ENCODE measurements at places on chromosomes 12 and 14. TPM values are rescaled to one million over a fixed set of nuclear protein-coding genes. Genes with fewer than 3 reads are reported as not detected.
A peak's percentile ranks its signal among the peaks of the same experiment; 100 is the strongest.

GRCh38 chr12:28543021-28543890 is 353.0 kb downstream of the CCDC91 start:
- no peak for DNase-seq

The RPS26 gene
- 622 TPM for total RNA-seq

DNA sequence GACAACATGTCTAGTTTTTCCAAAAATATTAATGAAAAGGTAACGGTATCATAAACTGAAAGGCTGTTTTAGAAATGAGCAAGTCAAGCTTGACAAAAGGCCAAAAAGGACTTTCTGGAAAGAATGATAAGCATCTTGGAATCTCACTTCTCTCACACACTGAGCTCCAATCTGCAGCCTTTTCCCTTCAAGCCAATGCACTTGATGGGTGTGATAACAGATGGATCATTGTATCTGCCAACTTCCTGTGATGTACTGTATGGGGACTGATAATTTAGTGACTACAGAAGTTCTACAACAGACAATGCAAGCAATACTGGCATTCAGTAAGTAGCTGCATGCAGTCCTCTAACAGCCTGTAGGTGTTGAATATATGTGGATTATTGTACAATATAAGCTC is 147.1 kb downstream of the MED13L start:
- no peak for DNase-seq

The ACSM4 gene
- total RNA-seq: not detected

DNA sequence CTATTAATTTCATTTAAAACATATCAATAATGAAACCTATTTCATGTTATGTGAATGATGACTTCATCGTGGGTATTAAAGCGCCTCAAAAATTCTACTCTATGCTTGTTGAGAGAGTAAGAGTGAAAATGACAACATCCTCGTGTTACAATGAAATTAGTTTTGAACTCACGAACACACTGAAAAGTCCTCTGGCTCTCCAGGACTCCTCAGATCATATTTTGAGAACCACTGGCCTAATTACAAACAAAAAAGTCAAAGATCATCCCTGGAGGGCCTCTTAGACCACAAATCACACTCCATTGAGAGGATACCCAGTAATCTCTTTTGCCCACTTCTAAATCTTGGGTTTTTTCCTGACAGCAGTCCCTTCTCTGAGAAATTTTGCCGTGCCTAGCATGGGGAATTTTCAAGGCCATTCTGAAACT is 19.1 kb downstream of the DAAM1 start:
- DNase-seq: no peak

- DNase-seq: no peak
Measured at GRCh38 chr12:26032290-26032689, 73.8 kb downstream of the RASSF8 start.

GRCh38 chr12:24806386-24806785 is 142.5 kb downstream of the BCAT1 start:
- no peak for DNase-seq

GRCh38 chr12:5230156-5230555 is 186.5 kb downstream of the KCNA5 start:
- DNase-seq: no peak

The TMEM229B gene
- 0.71 TPM for total RNA-seq

DNA sequence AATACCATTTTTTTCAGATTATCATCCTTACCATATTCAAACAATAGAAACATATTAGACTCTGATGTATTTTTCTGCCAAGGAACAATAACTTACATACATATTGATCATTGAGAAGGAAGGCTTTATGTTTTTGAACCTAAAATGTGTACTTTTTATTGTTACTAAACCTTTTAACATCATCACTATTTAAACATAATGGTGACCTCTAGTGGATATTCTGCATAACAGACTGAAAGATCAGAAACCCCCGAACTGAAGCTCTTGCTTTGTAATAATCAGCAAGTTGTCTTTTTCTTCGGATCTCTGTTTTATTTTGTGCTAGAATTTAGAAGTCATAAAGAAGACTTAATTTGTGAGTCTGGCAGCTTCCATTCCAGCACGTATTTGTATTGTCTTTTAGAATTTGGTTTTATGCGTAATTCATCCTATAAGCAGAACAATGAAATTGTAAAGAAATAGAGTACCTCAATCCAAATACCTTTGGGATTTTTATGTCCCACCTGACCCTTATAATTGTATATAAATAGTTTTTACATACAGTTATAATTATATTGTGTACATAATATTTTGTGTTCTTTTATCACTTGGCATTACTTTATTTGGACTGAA is 125.9 kb upstream of the ATF1 start:
- DNase-seq: peak; percentile 47

DNA sequence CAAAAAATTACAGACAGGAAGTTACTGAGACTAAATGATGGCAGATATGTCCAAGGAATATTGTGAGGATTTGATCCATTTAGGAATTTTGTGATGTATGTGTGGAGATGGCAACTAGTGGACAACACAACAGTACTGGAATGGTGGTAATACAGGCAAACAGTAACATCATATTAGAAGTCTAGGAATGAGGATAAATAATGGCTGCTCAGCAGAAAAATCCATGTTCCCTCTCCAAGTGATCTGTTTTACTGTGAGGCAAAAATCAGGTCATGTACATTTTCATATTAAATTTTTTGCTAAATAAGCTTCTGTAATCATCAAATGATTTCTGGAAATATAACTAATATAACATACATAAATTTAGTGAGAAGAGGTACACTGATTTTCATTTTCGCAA is 108.4 kb downstream of the MED13L start:
- no peak for DNase-seq

GRCh38 chr14:84785996-84786395 is 743.9 kb upstream of the FLRT2 start:
- DNase-seq: no peak

DNA sequence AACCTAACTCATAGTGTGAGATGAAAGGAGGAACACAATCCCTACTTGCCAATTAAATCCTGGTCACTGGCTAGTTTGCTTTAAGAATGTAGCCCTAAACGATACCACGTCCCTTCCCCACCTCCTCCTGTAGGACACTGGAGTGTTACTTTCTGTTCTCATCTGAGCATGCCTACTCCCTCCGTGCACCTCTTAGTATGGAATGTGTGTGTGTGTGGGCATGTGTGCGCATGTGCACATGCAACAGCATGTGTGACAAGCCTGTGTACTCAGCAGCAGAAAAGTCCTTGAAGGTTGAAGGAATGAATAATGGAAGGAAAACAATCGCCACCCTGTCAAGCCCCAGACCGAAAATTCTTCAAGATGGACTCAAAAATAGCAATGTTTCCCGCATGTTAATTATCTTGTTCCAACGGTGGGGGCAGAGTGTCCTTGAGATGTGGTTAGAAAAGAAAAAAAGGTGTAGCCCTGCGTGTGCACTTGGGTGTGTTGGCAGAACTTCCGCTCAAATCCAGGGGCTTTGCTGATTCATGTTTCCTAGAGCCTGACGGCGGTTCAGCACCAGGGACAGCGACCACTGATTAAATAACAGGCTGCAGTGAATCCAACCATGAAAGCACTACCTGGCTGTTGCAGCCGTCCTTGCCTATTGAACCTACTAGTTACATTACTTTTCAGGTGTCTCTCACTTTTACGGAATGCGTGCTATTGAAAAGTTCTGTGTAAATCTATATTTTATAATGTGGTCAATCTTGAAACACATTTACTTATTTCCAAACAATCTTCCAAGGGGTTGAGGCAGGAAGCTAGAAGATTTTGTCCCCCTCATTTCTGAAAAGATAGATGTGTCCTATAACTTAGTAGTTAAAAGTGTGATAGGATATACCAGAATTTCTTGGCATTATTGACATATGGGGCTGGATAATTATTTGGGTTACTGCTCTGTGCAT is 79.8 kb downstream of the SRRM4 start:
- peak; percentile 40 for DNase-seq

GRCh38 chr12:12126551-12126950 is 55.8 kb downstream of the BCL2L14 start:
- no peak for DNase-seq

DNA sequence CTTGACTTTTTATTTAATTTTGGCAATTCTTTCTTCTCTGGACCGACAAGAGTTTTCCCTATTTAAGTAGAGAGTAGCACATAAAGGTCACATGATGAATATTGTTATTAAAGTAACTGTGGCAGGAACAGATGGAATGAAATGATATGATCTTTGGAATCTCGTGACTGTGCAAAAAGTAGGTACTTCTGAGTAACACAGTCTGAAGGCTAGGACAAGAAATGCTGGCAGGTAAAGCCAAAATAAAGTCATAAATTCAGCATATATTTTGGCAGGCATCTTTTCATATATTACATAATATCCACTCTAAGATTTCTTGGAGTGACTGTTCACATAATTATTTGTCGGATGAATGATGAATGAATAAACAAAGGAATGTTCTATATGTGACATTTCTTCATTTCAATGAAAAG is 121.4 kb downstream of the EFCAB11 start:
- no peak for DNase-seq

The TMEM63C gene
- 0.66 TPM for total RNA-seq

The ZFHX2 gene
- not detected for total RNA-seq

The GPR137C gene
- total RNA-seq: 4.1 TPM

DNA sequence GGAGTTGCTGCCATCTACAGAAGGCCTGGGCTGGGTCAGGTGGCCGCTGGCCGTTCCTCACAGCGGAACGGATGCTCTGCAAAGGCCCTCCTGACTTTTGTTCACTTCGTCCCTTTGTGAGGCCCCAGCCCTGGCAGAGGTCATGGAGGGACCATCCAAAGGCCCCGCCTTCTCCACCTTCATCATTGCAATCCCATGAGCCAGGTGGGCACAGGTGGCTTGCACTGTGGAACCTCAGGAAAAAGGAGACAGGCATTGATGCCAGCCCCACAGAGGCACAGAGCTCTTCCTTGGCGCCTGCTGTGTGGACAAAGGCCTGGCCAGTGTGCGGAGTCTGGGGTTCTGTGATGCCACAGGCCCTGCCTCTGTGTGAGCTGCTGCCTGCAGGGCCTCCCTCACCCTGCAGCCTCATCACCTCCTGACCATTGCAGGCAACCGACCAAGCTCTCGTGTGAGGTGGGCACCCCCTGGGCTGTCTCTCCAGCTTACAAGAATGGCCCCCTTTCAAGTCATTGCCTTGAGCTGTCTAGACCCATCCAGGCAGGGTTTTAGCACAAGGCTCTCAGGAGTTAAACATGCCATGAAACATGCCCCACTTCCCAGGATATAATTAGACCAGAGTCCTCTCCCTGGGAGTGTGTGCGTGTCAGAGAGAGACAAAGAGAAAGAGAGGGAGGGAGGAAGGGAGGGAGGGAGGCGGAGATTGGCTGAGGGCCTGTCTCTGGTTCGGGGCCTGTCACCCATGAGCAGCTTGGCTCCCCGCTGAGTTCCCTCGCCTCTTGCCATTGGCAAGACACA is 19.3 kb downstream of the NFKBIA start:
- peak; percentile 87 for DNase-seq

- no peak for DNase-seq
Measured at GRCh38 chr14:44170101-44170500, 337.0 kb downstream of the FSCB start.

- no peak for DNase-seq
Measured at GRCh38 chr14:81172353-81172752, 48.4 kb downstream of the GTF2A1 start.

DNA sequence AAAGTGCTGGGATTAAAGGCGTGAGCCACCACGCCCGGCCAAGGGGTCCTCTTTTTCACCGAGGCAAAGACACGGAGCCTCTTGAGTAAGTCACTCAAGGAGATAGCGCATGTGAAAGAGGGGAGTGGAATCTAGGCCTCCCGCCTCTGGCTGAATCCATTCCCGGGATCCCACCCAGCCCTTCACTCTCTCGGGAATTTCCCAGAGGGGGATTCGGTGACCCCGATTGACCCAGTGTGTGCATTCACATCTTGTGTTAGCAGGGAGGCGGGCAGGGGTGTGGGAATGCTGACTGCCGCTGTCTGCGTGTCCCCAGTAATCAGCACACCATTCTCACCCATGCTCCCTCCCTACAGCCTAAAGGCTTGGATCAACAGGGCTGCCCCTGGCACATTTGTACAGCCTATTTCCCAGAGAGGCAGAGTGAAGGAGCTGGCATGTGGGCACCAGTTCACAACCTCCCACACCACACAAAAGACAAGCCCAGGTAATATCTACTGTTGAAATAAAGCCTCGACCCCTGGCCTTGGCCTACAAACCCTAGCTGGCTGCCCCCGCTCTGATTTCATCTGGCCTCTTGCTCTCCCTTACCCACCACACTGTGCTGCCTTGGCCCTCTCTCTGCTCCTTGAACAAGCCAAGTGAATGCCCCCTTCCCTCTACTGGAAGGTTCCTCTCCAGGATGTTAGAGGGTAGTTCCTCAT is 1.3 kb upstream of the LTBP2 start:
- DNase-seq: no peak

The PRIMA1 gene
- total RNA-seq: not detected

- no peak for DNase-seq
Measured at GRCh38 chr12:85697003-85697402, 139.2 kb downstream of the RASSF9 start.

The TIGAR gene
- total RNA-seq: 10.2 TPM

GRCh38 chr14:88271205-88271604 is 51.9 kb downstream of the KCNK10 start:
- no peak for DNase-seq

GRCh38 chr14:100740196-100740825 is 13.6 kb downstream of the DLK1 start:
- DNase-seq: no peak

- DNase-seq: no peak
Measured at GRCh38 chr12:124461851-124462623, 105.4 kb downstream of the NCOR2 start.

The FSCB gene
- not detected for total RNA-seq

GRCh38 chr14:56297449-56297848 is 179.2 kb downstream of the PELI2 start:
- no peak for DNase-seq

DNA sequence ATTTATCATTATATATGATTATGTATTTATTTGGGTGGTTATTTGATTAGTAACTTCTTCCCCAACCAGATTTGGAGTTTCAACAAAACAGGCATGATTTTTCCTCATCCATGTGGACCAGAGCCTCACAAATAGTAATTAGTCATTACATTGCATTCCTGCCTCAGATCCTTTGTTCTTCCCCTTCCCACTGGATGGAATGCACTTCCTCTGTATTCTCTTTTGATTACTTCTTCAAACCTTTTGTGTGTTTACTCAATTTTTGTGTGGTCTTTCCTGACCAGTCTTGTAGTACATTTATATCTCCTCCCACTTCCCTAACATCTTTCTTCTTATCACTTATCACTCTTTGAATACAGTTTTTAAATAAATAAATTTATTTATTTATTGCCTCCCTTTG is 15.5 kb downstream of the SYT1 start:
- DNase-seq: peak; percentile 86

The IL31 gene
- total RNA-seq: not detected

The ETFBKMT gene
- 0.53 TPM for total RNA-seq

The TAS2R7 gene
- not detected for total RNA-seq

GRCh38 chr14:54738009-54738408 is 164.6 kb downstream of the GCH1 start:
- DNase-seq: no peak
